ENCODE measurements at places on chromosomes 3 and 15. TPM values are rescaled to one million over a fixed set of nuclear protein-coding genes. Genes with fewer than 3 reads are reported as not detected.

ACAP2 gene
- 39.6 TPM for total RNA-seq

CSTA gene
- not detected for total RNA-seq

ACKR4 gene
- total RNA-seq = not detected

GRCh38 chr3:127444761-127445160, 145.8 kb downstream of the TPRA1 start:
- peak; percentile 14 for DNase-seq
